ENCODE measurements at places on chromosomes 6 and 20. TPM values are rescaled to one million over a fixed set of nuclear protein-coding genes. Genes with fewer than 3 reads are reported as not detected.

The TRIM40 gene
- total RNA-seq = not detected

The HLA-DPA1 gene
- total RNA-seq = 10.8 TPM

The ACOT8 gene
- total RNA-seq = 32.9 TPM

The CLPSL2 gene
- total RNA-seq = not detected

The HDGFL1 gene
- total RNA-seq = not detected

Data from bladder microvascular endothelial cell (primary cell).